ENCODE measurements at places on chromosomes 16 and 17. TPM values are rescaled to one million over a fixed set of nuclear protein-coding genes. Genes with fewer than 3 reads are reported as not detected.

GRCh38 chr17:69066482-69066881, 5.8 kb upstream of the ABCA9 start:
- no peak for DNase-seq

DNA sequence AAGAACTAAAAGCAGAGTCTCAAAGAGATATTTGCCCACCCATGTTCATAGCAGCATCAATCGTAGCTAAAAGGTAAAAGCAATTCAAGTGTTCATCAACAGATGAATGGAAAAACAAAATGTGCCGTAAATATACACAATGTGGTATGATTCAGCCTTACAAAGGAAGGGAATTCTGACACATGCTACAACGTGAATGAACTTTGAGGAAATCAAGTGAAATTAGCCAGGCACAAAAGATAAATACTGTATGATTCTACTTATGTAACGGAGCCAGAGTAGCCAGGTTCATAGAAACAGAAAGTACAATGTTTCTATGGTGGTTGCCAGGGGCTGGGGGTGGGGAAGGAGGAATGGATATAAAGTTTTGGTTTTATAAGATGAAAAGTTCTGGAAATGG, 57.8 kb upstream of the IL34 start:
- DNase-seq: peak; percentile 80

- DNase-seq: no peak
Measured at GRCh38 chr17:19411631-19412030, 599 bp downstream of the RNF112 start.

- DNase-seq: no peak
Measured at GRCh38 chr16:82987767-82988166, 361.0 kb downstream of the CDH13 start.

NDUFB10 gene
- total RNA-seq: 169 TPM

CTRB1 gene
- total RNA-seq: not detected

GRCh38 chr17:6749519-6749918, 6.3 kb upstream of the XAF1 start:
- DNase-seq: no peak

- no peak for DNase-seq
Measured at GRCh38 chr17:34435182-34435928, 72.3 kb upstream of the CCL1 start.

SYT17 gene
- 0.49 TPM for total RNA-seq

GRCh38 chr17:19948116-19948943, 29.3 kb downstream of the AKAP10 start:
- DNase-seq: no peak

RND2 gene
- 0.35 TPM for total RNA-seq

DNA sequence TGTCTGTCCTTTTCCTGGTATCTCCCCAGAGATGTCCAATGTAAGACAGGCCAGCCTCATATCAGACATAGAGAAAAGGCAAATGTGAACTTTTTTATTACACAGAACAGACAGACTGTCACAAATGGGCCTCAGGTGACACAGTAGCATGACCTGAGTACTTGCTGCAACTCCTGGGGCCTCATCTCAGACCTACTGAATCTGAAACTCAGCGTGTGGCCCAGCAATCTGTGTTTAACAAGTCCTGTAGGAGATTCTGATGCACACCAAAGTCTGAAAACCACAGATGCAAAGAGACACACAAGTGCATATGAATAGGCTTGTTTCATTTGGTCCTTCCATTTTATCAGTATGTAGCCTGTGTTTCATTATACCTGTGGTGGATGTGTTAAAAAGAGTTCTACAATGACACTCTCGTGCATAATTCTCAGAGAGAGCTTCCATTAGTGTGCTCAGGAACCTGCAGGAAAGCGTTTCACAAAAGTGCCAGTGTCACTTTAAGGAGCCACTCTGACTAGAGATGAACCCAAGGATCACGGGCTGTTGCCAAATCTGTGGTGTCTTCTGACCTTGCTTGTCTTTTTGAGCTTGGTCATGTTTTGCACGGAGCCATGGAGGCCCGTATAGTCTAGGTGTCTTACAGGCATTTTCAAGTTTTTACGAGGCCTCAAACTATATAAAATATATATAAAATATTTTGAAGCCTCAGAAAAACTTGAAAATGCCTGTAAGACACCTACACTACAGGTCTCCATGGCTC, 33.8 kb upstream of the NF1 start:
- DNase-seq: no peak

DNA sequence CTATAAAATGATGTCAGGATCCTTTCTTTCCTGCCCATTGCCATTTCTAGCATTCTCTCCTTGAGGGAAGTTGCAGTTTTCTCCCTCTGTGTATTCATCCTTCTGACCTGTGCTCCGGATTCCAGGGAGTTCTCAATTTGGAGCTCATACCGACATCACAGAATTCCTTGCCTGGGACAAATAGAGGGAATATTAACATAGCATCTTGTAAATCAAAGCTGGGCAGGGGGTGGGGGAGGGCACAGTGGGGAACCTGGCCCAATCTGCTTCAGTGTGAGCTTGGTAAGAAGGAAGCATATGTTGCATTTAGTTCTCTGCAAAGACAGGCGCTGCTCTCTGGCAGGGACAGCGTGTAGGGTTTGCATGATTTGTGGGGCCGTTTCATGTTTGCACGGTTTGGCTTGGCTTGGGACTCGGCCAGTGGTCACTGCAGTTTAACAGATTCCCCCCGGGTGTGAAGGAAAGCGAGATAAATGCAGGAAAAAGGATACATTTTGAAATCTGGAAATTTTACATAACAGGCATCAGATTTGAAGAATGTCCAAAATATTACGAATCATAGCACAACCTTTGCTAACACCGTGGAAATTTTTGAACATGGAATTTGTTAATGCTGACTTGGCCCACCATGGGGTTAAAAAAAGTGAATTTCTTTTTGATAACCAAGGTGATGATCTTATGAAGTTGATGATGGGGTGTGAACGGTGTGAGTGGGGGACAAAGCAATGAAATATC, 178.0 kb downstream of the WWOX start:
- no peak for DNase-seq

GRCh38 chr17:78132084-78132676, 1.6 kb downstream of the TMC8 start:
- DNase-seq: no peak

DNA sequence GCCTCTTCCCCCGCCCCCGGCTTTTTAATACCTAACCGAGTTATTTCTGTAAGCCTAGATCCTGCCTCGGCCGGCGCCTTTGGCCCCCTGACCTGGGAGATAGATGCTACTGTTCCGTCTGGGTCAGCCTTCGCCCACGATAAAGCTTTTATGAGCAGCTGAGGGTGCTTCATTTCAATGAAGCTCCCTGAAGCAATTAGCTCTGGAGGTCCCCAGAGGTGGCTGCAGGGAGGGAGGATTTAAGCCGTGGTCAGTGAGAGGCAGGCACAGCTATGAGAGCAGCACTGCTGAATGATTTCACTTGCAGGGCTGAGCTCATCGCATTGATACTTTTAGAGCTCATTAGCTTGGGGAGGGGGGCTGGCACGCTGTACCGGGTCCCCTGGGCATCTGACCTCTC, 89.4 kb downstream of the RPA1 start:
- DNase-seq: no peak

GRCh38 chr17:79066963-79067362, 7.7 kb upstream of the ENGASE start:
- DNase-seq: no peak

MSLN gene
- not detected for total RNA-seq

DNA sequence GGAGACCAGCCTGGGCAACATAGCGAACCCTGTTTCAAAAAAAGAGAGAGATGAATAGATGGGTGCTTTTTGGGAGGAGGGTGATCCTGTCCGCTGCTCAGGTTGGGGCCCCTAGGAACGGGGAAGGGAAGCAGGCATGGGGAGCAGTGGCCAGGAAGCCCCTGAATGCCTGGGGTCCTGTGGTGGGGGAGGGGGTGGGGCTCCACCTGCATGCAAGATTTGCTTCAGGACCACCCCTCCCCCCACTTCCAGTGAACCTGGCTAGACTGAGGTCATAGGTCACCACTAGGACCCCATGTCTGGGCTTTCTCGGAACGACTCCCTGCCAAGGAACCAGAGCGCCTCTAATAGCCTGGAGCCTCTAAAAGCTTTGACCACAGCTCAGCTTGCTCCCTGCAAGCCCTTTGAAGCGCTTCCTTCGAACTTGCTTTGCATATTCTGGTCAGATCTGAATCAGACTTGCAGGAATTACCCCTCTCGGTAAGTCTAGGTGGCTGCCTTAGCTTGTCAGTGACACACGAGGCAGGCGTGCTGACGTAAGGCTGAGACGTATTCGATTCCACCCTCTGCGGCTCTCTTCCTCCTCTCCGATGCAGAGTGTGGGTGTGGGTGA, 3.7 kb downstream of the SOCS3 start:
- DNase-seq: no peak

DNA sequence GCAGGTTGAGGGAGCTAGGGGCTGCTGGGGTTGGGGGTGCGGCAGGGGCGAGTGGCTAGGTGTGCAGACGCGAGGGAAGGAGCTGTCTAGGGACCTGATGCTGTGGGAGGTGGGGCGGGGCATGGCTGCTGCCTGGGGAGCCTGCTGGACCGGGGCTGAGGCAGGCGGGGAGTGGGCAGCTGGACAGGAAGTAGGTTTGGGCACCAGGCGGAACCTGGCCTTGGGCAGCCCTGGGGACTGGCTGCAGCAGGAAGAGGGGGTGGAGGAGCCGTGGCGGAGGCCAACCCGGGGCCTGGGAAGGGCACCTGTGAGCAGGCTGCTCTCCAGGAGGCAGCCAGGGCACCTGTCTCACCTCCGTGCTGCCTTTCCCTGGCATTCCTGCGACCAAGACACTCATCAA, 5.9 kb upstream of the DNASE1L2 start:
- DNase-seq: no peak

GRCh38 chr17:6241381-6241780, 171.2 kb downstream of the WSCD1 start:
- no peak for DNase-seq

GRCh38 chr16:87806261-87806640, 40.5 kb upstream of the KLHDC4 start:
- no peak for DNase-seq

GRCh38 chr16:2966808-2967191, 2.3 kb upstream of the PAQR4 start:
- no peak for DNase-seq

ZNF469 gene
- 1.3 TPM for total RNA-seq

GRCh38 chr16:67207249-67208091, 8.5 kb downstream of the ELMO3 start:
- DNase-seq: no peak

- no peak for DNase-seq
Measured at GRCh38 chr17:72373910-72374741, 253.3 kb downstream of the SOX9 start.

CHST5 gene
- total RNA-seq: not detected

MFAP4 gene
- not detected for total RNA-seq

DNA sequence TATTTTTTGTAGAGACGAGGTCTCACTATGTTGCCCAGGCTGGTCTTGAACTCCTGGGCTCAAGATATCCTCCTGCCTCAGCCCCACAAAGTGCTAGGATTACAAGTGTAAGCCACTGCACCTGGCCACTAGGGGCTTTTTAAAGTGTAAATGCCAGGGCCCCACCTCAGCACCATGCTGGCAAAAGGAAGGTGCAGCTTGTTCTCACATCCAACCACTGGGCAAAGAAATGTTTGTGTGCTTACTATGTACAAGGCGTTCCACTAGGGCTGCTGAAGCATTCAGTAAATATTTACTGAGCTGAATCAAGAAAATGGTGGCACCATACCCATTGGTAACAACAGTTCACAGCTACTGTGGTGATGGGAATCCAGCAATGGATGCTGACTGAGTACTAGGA, 22.6 kb downstream of the COG1 start:
- DNase-seq: no peak

- peak; percentile 22 for DNase-seq
Measured at GRCh38 chr17:5630434-5630833, 46.1 kb upstream of the NLRP1 start.

BRICD5 gene
- 6.5 TPM for total RNA-seq

- peak; percentile 77 for DNase-seq
Measured at GRCh38 chr17:56699186-56699894, 105.8 kb downstream of the NOG start.

KRT17 gene
- total RNA-seq: 3.8 TPM

GRCh38 chr16:57894390-57895080, 76.4 kb downstream of the CNGB1 start:
- no peak for DNase-seq

TBC1D28 gene
- not detected for total RNA-seq

DNA sequence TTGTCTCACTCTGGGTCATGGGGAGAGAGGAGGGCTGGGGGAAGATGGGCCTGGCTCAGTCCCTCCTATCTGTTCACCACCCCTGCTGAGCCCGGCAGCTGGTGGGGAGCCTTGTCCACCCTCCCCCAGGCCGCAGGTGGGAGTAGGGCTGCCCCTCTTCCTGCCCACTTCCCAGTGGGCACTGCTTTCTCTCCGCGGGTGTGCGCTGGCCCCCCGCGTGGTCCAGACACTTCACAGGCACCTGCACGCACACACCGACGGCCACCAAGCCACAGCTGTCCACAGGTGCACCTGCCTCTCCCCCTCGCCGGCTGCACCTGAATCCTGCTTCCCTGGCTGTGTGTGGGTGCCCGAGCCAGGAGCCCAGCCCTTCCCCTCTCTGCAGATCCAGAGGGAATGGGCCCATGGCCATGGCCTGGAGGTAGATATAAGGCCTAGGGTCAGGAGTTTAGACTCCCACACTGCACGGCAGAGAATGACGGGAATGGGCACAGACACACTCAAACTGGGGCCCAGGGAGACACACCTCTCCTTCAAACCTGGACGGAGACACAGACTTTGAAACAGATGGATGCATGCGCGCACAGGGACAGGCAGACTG, 2.0 kb downstream of the NHERF2 start:
- no peak for DNase-seq

GRCh38 chr17:31538080-31538762, 146.7 kb downstream of the RAB11FIP4 start:
- no peak for DNase-seq

DNA sequence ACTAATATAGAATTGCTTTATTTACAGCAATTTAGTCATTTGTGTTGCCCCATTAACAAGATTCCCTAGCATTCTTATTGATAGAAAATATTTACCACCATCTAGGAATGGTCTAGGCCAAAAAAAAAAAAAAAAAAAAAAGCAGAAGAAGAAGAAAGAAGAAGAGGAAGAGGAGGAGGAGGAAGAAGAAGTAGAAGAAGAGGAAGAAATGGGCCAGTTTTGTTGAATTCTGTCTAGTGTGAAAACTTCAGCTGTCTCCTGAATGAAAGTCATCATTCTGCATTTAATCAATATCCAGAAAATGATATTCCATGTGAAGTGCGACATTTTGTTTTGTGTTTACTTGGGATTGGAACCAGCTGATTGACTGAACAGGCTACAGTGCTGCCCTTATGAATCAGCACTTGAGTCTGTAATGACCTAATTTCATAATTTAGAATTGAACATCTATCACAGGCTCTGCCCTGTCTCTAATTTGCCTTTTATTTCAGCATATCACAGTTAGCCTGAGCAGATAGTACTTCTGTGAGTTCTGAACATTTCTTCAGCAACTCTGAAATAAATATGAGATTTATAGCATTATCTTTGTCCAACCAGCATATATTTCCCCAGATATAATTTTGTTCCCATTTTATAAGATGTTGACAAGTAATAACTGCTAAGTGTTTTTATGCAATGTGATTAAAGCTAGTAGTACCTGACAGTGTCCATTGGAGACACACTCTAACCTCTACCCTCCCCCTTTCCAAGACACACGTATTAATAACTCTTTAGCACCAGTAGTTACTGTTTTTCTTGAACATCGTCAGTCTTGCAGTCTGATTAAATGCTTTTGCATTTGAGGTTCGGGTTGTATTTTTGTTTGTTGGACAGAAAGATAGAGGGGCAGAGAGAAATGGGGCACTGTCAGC, 5.9 kb downstream of the ANKFN1 start:
- no peak for DNase-seq

GRCh38 chr17:57766318-57766943, 21.3 kb upstream of the CCDC182 start:
- DNase-seq: no peak

ADORA2B gene
- 8.0 TPM for total RNA-seq

- no peak for DNase-seq
Measured at GRCh38 chr16:58042886-58043515, 17.4 kb downstream of the MMP15 start.
